ENCODE measurements at places on chromosomes 11 and 22.

GRCh38 chr22:42287174-42287890, 16.9 kb upstream of the TCF20 start:
- no peak for DNase-seq

GRCh38 chr11:86508604-86509587, 134.2 kb downstream of the CCDC81 start:
- DNase-seq, result no peak

GRCh38 chr11:121589946-121590537, 137.3 kb upstream of the SORL1-AS1 start:
- DNase-seq, result no peak

DNA sequence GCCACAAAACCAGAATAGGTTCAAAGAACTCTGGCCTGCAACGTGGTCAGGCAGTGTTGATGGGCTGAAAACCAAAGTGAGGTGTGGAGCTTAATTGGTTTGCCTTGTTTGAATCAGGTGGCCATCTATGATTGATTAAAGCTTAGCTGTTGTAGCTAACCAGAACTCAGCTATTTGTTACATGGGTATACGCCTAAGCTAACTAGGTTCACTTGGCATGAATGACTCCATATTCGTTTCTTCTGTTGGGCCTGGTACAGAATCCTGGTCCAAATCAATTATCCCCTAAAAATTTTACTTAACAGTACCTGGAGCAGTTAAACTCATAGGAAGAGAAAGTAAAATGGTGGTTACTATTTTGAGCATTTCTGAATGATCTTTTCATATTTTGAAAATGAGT, 7.7 kb upstream of the BAIAP2L2 start:
- no peak for DNase-seq

- DNase-seq, result no peak
Observed at GRCh38 chr22:43449205-43449830, 37.5 kb downstream of the MPPED1 start.

DNA sequence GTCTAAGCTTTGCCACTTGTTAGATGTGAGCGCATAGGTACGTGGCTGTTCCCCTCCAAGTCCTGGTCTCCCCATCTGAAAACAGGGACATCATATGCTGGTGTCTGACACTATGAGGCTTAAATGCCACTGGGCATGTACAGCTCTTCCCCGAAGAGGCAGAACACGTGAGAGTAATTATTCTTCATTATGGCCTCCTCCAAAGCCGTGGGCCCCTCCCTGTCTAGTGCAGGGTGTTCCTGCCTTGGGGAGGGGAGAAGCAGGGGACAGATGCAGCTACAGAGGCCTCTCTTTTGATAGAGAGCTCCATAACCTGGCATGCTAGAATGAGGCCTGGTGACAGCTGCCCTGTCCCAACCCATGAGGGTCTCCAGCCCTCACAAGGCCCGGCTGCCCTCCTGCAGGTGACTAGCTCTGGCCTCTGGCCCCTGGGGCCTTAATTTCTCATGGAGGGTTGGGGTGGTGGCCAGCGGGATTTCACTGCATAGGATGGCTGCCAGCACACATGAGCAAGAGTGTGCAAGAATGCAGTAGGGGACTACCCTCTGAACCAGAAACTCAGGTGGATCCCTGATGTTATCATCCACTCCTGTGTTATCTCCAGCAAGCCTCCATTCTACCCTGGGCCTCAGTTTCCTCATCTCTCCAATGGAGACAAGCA, 334.6 kb downstream of the MN1 start:
- no peak for DNase-seq
